Dermis blood vessel endothelial cell (primary cell): ENCODE measurements at places on chromosomes 4 and X.

GRCh38 chr4:39763714-39764572, 66.0 kb downstream of the UBE2K start:
- no peak for DNase-seq

- DNase-seq, result peak; percentile 50
These were observed 1.0 kb downstream of the IDUA start for GRCh38 chr4:987624-988513.

GRCh38 chrX:19799319-19800182, 87.8 kb downstream of the SH3KBP1 start:
- DNase-seq, result peak; percentile 57

GRCh38 chr4:106034751-106035150, 139.5 kb downstream of the NPNT start:
- no peak for DNase-seq

DNA sequence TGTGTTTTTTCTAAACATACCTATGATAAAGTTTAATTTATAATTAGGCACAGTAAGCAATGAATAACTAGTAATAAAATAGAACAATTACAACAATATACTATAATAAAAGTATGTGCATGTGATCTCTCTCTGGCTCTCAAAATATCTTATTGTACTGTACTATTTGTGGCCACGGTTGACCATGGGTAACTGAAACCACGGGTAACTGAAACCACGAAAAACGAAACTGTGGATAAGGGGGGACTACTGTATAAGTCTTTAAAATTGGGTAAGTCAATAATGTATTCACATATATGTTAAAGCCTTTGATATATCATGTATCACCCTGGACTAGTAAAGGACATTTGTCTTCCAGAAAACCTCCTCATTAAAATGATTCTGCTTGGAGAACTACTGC, 20.0 kb downstream of the TMEM154 start:
- no peak for DNase-seq

- DNase-seq, result no peak
These were observed 30.6 kb upstream of the LCORL start for GRCh38 chr4:18052158-18052557.

DNA sequence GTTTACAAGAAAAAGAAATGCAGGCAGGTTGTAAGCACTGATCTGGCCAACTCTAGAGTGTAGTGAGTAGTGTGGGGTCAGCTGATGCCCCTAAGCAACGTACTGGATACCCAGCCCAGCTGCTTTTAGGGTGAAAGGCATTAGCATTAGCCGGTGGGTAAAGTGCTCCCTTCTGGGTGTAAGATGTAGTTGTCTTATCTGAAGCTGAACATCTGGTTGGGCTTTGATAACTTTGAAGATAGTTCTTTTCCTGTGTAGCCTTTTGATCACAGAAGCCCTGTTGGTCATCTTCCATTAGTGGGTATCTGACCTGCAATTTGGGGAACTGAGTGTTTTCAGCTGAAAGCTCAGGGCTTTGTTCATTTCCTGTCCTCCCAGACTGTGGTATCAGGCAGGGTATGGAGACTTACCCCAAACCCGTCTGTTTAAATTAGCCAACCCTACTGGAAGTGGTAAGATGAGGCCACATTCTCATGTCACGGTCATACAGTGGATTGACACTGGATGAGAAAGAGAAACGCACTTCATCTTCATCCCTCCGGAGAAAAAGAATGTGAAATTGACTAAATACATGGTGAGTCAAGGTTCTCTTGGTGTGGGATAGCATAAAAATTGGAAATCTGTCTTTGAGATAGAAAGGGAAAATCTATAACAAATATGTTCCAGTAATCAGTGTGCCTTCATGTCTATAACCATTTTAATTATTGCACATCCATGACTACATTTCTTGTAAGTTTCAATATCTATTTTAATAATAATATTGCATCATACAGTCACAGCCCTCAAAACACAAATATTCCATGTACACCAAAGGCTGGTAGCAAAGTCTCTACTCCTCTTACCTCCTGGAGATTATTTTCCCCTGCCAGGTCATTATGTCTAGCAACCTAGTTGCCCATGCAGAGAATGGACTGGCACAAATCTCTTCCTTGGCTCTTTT, 8.7 kb downstream of the RHOH start:
- no peak for DNase-seq

DNA sequence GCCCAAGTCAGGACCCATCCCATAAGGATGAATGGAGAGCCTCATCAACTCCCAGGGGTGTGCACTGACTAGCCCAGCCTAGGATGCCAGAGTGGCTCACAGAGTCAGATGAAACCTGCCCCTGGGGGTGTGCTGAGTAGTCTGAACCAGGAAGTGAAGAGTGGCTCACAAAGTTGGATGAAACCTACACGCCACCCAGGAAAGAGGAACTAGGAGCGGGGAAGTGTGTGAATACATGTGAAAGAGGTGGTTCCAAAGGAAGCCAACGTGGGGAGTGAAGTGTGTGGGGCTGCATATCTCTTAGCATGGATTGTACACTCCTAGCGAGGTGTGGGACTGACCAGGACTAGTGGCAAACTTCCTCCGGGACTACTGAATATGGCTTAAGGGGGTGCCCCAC, 902.1 kb upstream of the NDST4 start:
- no peak for DNase-seq

DNA sequence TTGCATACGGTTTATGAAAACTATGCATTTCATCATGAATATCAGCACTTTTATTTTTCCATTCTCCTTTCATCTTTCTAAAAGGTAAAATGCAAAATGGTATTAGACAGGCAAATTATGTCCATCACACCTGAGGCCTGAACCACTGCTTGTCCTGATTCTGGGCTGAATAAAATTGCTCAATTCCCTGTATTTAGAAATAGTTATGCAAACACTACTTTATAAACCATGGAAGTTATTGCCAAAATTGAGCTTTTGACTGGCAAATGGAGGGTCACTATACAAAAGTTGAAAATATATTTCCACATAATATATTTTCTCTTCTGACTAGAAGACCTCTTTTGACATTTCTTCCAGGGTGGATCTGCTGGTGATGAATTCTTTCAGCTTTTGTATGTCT, 21.1 kb downstream of the FAM47E start:
- no peak for DNase-seq

- no peak for DNase-seq
These were observed 111.0 kb downstream of the EFNB1 start for GRCh38 chrX:68939868-68940267.

DNA sequence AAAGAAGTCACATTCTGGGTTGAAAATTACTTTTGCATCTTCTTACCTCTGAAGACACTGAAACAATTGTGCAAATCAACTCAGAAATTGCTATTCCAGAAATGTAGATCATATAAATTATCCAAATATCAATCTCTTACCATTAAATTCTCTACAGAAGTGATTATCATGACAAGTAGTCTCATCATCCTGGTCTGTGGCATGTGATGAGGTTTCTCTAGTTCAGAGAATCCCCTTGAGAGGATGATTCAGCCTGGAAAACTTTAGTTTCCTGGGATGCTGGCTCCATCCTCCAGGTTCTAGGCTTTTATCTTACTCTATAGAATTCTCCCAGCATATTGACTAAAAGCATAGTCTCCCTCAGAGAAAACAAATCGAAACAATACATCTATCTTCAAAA, 76.2 kb upstream of the S100G start:
- no peak for DNase-seq
